Esophagus squamous epithelium (tissue), 5 donors: ENCODE measurements at places on chromosomes 2 and 18. TPM values are rescaled to one million over a fixed set of nuclear protein-coding genes. Genes with fewer than 3 reads are reported as not detected.

DNA sequence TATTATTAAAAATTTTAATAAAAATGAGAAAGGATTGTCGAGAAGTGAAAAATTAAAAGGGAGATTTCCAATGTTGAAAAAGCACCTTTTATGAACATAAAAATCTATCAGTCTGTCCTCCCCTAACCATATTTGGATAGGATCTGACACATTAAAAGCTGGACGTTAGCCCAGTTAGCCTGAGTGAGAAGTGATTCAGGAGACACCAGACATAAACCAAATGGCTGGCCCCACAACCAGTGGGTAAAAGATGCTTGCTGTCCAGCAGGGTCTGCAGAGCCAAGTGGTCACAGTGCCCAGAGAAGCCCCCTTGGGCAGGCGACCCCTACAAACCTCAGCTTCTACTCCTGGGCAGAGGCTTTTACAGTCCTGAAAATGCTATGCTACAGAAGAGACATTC, 253.8 kb upstream of the LYPD1 start:
- no peak for DNase-seq

- no peak for DNase-seq
Measured at GRCh38 chr2:225765820-225766219, 366.3 kb downstream of the NYAP2 start.

- DNase-seq: no peak
Measured at GRCh38 chr2:223203971-223204929, 152.3 kb downstream of the KCNE4 start.

DNA sequence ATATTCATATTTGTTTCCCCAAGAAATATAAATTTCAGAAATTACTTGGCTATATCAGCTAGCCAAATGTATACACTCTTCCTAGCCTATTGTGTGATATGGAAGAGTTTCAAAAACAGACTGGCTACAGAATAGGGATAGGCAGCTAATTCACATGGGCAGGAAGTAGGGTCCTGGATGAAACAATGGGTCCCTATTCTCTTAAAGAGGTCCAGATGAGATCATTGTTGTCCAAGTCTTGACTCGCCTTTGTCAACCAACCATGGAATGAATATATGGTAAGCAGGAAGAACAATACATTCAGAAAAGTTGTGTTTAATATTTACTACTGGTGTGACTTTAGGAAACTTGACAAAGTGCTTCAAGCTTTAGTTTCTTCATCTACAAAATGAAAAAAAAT, 319.9 kb downstream of the NBAS start:
- DNase-seq: no peak

NCL gene
- total RNA-seq: 186 TPM

L3MBTL4 gene
- 5.2 TPM for total RNA-seq

UGT1A3 gene
- total RNA-seq: 3.1 TPM

DNA sequence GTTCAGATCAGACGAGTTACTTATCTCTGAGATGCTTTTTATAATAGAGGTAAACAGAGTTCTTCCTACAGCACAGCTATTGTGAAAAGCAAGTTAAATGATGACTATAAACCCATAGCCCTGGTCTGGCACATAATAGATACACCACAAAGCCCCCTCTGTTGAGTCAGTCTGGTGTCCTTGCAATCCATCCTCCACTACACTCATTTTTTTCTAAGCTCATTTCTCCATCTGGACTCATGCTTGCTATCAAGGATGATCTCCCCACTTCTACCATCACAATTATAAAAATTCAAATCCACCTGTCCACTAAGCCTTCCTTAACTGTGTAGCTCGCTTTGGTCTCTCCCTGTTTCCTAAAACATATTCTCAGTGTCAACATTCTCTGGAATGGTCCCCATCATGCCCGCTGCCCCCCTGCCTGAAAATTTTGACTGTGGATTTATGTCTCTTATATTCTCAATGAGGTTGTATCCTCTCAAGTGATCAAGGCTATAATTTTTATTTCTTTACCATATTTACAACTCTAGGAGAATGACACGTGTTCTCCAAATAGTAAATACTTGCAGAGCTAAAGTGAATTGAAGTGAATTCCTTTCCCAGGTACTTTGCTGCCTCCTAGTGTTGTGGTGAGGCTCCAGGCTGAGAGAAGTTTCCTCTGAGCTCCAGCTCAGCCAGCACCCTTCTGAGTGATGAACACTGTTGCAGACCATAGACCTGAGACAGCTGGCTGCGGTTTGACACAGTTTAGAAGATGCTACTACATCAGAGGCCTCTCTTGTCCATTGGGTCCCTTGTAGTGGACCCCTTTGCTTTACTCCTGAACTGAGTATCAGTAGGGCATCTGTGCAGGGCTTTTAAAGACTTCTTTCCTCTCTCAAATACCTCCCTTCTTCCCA, 108.7 kb downstream of the DPP10 start:
- no peak for DNase-seq

DNA sequence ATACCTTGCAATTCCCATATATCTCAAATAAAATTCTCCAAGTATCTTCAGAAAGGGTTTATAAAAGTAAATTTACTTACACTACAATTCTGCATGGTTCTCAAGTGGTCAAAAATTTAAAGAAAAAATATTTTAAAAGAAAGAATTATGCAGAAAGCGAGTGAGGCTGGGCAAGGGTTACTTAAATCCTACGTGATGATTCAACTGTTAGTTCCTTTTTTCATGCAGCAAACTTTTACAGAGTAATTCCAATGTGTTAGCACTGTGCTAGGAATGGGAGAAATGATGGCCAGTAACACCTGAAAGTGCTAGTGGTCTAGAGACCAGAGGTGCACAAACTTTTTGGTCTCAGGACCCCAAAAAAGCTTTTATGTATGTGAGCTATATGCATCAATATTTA, 133.4 kb downstream of the ATAD2B start:
- DNase-seq: no peak

GRCh38 chr2:201343559-201343958, 13.6 kb downstream of the FLACC1 start:
- DNase-seq: no peak

- no peak for DNase-seq
Measured at GRCh38 chr18:62420513-62421209, 95.6 kb downstream of the TNFRSF11A start.

CHRNG gene
- total RNA-seq: not detected

- no peak for DNase-seq
Measured at GRCh38 chr2:147499785-147500184, 345.0 kb upstream of the ACVR2A start.

TFCP2L1 gene
- 29.9 TPM for total RNA-seq

AMER3 gene
- not detected for total RNA-seq

DNA sequence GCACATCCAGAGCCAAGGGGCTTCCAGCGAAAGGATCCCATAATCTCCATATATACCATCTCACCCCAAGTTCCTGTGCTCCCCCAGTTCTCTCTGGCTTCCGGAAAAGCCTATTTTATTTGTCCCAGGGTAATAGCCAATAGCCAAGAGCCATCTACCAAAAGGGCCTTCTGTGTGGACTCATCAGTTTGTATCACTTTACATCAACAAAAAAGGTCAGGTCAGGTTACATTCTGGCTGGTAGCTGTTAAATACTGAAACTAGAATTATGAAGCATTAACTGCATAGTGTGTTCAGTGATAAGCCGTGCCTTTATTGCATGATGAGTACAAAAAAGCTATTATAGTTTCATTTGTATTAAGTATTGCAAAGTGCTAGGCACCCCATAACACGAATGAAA, 223.7 kb downstream of the IRS1 start:
- DNase-seq: no peak

DNA sequence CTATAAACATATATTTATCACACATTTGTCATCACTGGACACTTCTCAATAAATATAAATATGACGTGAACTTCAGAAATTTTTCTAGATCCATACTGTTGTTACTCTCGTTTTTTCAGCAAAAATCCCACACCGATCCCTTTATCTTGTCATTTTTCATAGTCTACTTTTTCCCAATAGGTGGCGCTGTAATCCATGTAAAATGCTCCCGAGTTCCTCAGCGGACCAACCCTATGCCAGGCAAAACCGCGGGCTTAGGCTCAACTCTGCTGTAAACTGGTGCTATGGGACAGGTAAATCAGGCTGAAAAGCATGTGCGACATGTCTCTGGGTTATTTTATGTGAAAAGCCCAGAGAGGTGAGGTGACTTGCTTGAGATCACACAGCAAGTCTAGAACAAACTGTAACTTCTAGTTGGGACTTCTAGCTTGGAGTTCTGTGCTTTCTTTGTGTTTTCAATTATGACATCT, 104.0 kb downstream of the COBLL1 start:
- DNase-seq: no peak

MTHFD2 gene
- 55.4 TPM for total RNA-seq

SYT4 gene
- total RNA-seq: not detected

REG1A gene
- not detected for total RNA-seq

ABCB11 gene
- not detected for total RNA-seq

CNRIP1 gene
- total RNA-seq: 7.6 TPM

ARHGAP25 gene
- total RNA-seq: 3.5 TPM

DNA sequence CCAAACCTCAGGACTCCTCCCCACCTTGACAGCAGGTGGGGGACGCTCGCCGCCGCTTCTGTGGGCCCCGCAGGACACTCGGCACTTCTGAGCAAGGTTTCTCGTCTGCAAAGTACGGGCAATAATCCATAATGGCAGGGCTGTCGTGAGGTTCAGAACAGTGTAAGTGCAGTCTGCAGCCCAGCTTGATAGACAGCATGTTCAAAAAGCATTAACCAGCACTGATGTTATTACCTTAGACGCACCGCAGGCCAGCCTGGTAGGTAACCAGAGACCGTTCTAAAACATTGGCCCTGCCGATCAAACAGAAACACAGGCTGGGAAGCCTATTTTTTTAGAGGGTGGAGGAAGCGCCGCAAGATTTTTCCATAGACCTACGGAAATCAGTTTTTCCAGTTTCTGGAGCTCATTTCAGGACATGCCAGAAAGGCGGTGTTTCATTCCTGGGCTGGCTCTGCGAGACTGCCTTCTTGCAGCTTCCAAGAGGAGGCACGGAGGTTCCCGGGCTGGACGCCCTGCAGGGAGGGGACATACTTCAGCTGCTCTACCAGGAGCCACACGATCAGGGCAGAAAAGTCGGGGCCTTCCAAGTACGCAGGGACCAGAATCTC, 148.7 kb downstream of the TPO start:
- no peak for DNase-seq
